ENCODE measurements at places on chromosomes 3 and 15. TPM values are rescaled to one million over a fixed set of nuclear protein-coding genes. Genes with fewer than 3 reads are reported as not detected.

Gene MKRN2
- total RNA-seq: 28.5 TPM

Gene KNG1
- not detected for total RNA-seq

Gene SCG3
- 1.5 TPM for total RNA-seq

Gene XYLB
- 3.4 TPM for total RNA-seq

Gene FBXW12
- not detected for total RNA-seq

Gene CLDN11
- total RNA-seq: 136 TPM

Gene ARHGAP31
- total RNA-seq: 13.0 TPM

Gene CPLX3
- not detected for total RNA-seq

All from vagina (tissue), 2 donors.